ENCODE measurements at places on chromosomes 2 and 18.
A peak's percentile ranks its signal among the peaks of the same experiment; 100 is the strongest.

- peak; percentile 86 for DNase-seq
Measured at GRCh38 chr2:37617119-37617892, 54.1 kb downstream of the CDC42EP3 start.

GRCh38 chr18:12782521-12782920, 79.7 kb downstream of the PSMG2 start:
- DNase-seq = no peak

DNA sequence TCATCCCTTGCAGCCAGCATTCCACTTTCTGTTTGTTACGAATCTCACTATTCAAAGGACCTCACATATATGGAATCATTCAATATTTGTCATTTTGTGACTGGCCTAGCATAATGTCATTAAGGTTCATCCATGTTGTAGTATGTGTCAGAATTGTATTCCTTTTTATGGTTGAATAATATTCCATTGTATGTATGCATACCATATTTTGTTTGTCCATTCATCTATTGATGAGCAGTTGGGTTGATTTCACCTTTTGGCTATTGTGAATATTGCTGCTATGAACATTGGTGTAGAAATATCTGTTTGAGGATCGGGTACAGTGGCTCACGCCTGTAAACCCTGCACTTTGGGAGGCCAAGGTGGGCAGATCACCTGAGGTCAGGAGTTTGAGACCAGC, 35.0 kb downstream of the PSMD14 start:
- no peak for DNase-seq

DNA sequence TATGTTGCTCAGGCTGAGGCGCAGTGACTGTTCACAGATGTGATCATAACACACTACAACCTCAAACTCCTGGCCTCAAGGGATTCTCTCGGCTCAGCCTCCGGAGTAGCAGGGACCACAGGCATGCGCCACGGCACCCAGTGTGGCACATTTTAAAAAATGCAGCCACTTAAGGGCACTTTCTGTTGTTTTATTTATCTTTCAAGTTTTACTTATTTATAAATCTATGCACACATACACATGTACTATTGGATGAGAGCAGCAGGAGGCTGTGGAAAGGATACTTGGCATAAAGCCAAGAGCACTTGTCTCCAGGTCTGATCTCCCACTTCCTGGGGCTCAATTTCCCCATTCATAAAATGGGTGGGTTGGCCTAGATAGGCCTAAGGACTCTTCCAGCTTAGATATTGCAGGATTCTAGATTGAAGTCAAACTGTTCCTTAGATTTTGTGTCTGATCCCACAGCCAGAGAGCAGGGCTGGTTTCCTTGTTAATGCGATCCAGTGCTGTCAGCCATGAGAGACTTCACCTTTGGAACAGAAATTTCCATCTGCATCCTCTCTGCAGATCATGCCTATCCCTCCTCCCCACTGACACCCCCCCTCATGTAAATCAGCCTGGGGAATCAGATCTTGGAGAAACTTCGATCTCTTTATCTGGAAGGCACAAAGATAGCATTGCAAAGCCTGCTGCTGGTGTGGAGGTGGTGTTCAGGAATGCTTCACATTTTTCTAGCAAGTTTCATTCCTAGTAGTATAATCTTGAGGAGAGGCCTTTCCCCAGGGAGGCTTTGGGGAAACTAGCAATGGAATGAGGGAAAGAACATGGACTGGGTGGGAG, 24.7 kb downstream of the PCBP1 start:
- peak; percentile 15 for DNase-seq

DNA sequence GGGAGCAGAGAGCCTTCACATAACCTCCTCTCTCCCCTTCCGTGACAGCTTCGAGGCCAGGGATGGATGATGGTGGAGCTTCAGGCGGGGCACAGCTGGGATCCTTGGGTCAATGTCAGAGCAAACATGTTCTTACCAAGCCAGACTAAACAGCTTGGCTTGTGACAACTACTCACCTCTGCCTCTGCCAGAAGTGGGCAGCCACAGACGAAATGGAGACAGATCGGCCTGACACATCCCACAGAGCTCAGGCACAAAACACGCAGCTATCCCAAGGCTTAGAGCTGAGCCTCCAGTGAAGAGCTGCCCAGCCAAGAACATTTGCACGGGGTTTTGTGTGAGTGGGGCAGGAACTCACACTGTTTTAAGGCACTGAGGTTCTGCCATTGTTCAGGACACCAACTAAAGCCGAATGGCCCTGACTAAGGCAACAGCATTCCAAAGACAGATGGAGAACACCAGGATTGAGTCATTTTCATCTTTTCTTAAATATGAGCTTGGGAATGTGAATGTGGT, 12.8 kb downstream of the PXDN start:
- no peak for DNase-seq

DNA sequence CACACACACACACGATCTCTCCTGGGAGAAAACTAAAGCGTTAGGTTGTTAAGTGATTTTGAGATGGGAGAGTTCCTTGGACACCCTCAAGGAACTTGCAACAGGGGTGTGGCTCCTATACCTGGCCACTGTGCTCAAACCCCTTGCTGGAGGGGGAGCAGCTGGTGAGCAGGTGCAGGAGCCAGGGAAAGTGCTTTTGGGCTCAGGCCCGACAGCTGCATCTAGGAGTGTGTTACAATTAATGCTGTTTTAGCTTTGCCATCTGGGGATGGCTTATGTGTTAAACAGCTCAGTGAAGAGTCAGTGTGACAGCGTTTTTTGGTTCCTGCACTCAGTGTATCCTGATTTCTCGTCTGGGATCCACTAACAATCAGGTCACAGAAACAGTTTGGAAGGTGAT, 510.8 kb downstream of the TRIB2 start:
- no peak for DNase-seq

DNA sequence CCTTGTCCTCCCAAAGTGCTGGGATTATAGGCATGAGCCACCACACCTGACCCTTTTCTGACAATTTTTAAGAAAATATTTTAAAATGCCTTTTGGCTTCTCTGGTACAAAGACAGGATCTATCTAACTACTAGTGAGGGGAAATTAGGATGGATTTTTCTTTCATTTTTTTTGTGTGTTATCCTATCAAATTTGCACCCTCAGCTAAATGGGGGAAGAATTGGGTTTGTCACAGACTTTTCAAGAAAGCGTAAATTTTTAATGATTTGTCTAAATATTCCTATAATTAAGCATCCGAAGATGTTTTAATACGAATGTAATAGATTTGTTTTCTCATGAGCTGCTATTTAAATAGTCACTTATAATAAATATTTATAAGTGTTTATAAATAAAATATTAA, 340.0 kb upstream of the ETAA1 start:
- no peak for DNase-seq

DNA sequence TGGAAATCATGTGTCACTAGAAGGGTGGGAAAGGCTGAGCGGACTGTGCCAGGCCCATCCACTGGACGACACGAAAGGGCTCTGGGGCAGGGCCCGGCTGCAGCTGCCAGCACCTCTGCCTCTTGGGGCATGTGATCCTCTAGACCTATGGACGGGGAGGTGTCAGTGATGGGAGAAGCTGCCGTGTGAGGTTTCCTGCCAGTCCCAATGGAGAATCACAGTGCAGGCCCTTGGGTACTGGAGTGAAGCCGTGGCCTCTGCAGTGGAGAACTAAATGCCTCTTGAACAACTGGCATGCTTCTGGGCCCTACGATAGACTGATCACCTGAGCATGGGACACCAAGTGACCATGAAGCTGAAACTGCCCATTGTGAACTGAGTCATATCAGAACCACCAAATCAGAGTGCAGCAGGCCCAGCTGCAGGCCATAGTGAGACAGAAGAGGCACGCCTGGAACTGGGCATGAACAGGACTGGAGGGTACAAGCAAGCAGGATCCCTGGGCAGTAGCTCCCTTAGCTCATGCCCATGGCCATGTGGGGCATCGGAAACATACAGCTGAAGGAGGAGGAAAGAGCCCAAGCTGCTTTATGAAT, 18.8 kb upstream of the RHOB start:
- DNase-seq = no peak

GRCh38 chr2:71151620-71152019, 21.2 kb downstream of the MPHOSPH10 start:
- DNase-seq = no peak

DNA sequence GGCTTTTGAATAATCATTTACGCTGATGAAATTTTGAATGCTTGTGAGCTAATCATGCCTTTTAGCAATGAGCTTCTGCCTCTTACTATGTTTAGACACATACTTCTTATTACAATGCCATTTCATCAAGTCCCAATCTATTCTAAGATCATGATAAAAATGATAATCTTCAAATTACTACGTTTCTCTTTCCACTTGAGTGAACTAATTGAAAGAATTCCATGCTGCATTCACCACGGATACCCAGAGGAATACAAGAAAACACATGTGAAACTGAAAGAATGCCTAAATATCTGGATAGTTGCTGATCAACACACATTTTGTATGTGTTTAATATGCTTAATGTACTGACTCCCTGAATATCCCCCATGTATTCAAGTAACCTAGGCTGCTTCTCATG, 62.3 kb downstream of the LRRTM4 start:
- no peak for DNase-seq

- peak; percentile 54 for DNase-seq
Measured at GRCh38 chr2:112480530-112481049, 1.4 kb upstream of the TTL start.

DNA sequence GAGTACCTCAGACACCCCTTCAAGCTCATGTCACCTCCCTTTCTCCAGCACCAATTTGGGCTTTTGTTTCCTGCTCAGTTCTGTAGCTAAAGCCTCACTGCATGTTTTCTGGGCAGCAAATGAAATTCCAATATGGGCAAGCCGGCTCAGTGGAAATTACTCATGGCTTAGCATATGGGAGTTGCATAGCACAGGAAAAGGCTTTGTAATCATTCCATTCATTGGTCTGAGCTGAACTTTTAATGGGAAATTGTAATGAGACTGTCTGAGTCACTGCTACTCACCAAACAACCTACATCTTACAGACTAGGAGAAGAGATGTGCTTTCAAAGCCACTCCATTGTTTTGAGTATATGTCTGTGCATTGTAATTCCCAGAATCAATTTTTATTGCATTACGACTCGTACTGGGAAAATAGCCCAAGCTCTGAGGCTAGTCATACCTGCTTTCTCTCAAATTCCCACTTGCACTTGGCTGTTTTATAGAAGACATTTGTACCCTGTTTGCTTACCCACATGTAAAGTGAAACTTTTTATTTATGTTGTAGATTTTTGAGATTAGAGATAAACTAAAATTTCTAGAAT, 139.5 kb upstream of the LRATD1 start:
- DNase-seq = no peak

- DNase-seq = no peak
Measured at GRCh38 chr18:29912351-29912750, 1130.2 kb downstream of the DSC3 start.

DNA sequence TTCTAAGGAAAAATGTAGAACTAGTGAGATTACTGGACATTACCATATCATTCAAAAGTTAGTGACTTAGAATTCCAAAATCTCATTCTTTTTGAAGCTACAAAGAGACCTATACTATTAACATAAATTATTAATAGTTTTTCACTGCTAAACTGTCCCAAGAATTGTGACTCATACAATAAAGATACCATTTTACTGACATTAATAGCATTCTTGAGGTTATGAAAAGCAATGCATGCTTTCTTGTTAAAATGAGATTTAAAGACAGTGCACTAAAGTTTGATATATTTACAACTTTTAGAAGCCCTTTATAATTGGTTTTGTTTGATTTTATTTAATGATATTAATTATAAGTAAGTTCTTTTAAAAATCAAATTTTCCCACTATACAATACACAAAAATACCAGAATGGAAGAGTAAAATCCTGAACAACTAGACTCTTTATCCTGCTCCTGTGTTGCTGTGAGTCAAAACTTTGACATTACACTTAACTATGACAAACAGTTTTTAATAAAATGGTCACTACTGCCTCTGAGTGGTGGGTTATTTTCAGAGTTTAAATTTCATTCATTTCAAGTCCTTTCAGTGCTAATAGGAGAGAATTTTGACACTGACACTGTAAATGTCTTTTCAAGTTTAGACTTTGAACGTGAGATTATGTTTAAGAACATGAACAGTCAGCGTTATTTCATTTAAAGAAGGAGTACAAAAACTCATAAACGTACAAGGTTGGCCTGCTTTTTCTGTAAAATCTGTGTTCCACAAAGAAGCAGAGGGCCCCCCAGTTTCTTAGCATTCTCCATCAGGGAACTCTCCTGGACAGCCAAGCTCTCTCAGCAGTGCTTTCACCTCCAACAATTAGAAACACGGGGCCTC, 54.5 kb downstream of the FAM124B start:
- no peak for DNase-seq

Measured in NCI-H146 (cell line).